ENCODE measurements at places on chromosomes 5 and 9.

GRCh38 chr5:112923988-112924387 is 2.0 kb upstream of the REEP5 start:
- DNase-seq: no peak

DNA sequence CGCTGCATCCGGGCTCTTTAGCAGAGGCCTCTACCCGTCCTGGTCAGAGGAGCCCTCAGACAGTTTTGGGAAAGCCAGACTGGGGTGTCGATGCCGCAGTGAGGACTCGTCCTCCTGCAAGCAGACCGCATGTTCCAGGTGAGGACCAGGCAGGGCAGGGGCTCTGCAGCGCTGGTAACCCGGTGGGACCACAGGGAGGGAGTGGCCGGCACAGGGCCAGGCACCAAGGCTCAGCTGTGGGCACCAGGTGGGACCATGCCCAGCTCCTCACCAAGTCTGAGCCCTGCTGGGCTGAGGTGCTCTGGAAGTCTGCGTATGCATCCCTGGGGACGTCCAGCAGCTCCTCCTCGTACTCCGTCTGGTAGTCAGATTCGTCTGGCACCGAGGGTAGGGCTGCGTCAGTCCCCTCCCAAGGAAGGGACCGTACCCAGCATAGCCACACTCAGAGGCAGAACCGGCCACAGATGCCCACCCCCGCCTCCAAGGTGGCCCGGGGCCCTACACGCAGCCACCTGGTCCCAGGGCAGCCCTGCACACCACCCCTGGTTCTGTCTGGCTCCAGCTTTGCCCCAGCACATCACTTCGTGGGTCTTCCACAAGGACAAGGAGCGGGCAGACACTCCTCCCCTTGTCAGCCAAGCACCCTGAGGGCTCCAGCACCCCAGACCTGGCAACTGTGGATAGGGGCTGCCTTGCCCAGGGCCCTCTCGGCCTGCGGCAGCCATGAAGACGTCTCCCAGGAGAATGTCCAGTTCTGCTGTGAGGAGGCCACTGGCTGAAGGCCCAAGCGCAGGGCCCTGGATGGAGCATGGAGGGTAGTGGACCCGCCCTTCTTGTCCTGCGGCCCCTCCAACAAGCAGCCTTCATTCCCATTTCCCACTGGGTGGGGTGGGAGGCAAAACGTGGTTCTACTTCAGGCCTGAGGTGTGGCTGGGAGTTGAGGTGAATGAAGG is 1.5 kb upstream of the NSMF start:
- DNase-seq: no peak

- no peak for DNase-seq
Measured at GRCh38 chr9:83466877-83467276, 71.3 kb downstream of the FRMD3 start.

DNA sequence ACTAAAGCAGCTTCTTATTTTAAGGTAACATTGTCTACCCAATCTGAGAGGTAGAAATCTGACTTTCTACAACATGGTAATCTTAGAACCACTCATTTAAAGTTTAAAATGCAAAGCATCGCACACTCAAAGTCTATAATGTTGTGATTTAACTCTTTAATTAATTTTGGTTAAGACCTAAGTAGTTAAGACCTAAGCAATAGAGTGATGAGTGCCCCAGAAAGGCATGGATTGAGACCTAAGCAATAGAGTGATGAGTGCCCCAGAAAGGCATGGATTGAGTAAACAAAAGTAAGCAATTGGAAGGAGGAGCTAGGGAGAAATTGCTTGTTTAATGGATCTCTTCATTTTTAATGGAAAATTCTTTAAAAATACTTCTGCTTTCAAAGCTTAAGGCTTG is 86.8 kb downstream of the NLN start:
- no peak for DNase-seq

GRCh38 chr9:92164490-92164889 is 49.3 kb upstream of the SPTLC1 start:
- DNase-seq: no peak

GRCh38 chr9:93683331-93684134 is 107.1 kb downstream of the PHF2 start:
- no peak for DNase-seq

GRCh38 chr9:99063522-99063921 is 41.4 kb upstream of the TGFBR1 start:
- no peak for DNase-seq

- DNase-seq: no peak
Measured at GRCh38 chr9:134445000-134445399, 118.7 kb downstream of the RXRA start.

DNA sequence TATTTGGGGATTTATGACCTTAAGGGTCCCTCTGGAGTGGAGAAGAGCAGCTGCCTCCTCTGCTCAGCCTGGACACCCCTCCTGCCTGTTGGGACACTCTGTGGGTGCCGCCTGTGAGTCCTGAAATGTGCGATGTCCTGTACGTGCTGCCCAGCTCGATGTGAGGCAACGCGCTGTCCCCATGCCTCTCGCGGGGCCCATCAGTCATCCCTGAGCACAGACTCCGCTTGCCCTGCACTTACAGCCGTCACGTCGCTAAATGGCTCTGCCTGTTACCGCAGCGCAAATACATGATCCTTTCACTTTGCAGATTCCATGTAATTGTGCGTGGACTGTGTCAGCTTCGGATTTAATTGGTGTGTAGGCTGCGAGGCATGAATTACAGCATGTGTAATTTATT is 27.1 kb downstream of the IRX4 start:
- no peak for DNase-seq

- no peak for DNase-seq
Measured at GRCh38 chr5:129051283-129051682, 43.3 kb upstream of the ISOC1 start.

- DNase-seq: peak; percentile 34
Measured at GRCh38 chr5:143008809-143009521, 238.8 kb downstream of the ARHGAP26 start.

DNA sequence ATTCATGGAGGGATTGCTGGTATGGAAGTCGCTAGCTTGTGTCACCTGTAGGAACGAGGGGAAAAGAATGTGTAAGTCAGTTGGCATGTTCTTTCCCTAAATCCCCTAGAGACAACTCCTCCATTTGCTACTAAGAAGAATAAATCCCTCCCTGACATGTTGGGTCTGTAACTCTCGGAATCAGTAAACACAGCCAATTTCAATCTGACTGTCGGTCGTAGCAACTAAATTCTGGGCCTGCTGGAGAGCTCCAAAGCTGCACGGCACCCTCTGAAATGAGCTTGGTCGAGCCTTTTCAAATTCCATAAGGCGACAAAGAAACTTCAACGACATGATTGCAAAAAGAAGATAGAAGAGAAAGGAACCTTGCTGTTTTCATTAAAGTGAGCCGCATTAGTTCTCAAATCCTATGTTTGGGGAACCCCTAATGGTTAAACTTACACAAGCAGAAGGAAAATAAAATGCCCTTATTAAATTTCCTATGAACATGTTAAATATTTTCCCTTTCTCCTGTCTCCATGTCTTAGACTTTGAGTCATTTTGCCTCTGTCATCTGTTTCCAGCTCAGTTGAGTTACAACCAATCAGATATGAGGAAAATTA is 735.8 kb upstream of the WWC1 start:
- no peak for DNase-seq

- no peak for DNase-seq
Measured at GRCh38 chr9:91515074-91515687, 91.5 kb upstream of the NFIL3 start.

DNA sequence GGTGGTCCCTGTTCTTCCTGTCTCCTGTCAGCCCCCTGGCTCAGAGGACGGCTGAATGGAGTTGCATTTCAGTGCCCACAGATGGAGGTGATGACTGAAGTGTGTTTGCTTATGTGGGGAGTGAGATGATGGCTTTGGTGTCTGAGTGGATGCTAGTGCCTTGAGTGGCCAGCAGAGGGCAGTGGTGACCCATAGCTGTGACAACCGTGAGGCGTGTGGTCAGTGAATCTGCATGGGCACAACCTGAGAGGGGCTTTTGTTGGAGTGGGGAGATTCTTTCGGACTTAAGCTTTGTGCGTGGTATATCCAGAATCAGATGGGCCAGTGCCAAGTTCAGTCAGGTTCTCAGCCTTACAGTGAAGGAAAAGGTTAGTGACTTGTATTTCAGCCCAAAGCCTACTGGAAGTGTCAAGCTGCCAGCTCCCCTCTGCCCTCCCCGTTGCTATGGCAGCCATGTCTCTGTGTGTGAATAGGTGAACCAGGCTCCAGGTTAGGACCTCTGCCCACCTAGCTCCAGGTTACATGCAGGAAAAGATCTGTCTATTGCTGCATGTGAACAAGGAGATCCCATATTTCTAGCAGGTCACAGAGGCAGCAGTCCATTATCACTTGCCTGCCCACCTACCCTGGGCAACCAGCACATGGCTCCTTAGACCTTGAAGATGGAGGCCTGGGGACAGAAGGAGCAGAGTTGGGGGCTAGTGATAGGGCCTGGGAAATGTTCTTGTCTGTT is 14.7 kb upstream of the CXXC5 start:
- peak; percentile 37 for DNase-seq

GRCh38 chr5:9927521-9927997 is 297.4 kb upstream of the TAS2R1 start:
- DNase-seq: no peak

GRCh38 chr9:127537792-127538191 is 74.3 kb upstream of the STXBP1 start:
- DNase-seq: no peak

GRCh38 chr5:81080809-81081460 is 120.8 kb downstream of the RASGRF2 start:
- no peak for DNase-seq

- no peak for DNase-seq
Measured at GRCh38 chr5:116144103-116144502, 59.3 kb downstream of the COMMD10 start.

- no peak for DNase-seq
Measured at GRCh38 chr5:78626009-78626571, 22.5 kb downstream of the LHFPL2 start.

GRCh38 chr5:96692441-96692840 is 30.3 kb downstream of the CAST start:
- no peak for DNase-seq

- DNase-seq: no peak
Measured at GRCh38 chr5:115461506-115462290, 82.9 kb downstream of the FEM1C start.

DNA sequence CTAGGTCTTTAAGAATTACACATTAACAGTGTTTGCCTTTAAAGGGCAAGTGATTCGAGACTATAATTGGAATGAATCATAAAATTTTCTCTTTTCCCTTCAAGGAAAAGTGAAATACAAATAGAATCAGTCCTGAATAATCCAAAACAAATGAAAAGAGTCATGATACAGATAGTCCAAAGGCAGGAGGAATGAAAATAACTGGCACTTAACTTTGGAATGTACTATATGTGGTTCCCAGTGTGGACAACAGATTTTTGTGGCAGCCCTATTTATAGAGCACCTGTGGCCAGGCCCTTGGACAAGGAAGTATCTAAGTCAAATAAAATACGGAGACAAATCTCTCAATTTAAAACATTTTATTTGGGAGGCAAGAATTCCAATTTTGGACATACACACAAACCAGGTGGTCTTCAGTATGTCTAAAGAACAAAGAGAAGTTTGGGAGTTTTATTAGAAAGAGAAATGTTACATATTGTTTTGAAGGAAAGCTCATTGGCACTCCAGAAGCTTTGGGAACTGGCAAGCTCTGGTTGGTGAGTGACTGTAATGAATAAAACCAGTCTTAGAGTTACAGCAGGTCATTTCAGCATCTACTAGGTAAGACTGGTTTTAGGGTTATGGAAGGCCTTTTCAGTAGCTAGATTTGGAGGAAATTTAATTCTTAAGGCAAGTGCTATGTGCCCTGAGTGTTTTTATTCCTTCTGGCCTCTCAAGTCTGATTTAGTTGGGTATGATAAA is 116.0 kb upstream of the PAM start:
- no peak for DNase-seq

DNA sequence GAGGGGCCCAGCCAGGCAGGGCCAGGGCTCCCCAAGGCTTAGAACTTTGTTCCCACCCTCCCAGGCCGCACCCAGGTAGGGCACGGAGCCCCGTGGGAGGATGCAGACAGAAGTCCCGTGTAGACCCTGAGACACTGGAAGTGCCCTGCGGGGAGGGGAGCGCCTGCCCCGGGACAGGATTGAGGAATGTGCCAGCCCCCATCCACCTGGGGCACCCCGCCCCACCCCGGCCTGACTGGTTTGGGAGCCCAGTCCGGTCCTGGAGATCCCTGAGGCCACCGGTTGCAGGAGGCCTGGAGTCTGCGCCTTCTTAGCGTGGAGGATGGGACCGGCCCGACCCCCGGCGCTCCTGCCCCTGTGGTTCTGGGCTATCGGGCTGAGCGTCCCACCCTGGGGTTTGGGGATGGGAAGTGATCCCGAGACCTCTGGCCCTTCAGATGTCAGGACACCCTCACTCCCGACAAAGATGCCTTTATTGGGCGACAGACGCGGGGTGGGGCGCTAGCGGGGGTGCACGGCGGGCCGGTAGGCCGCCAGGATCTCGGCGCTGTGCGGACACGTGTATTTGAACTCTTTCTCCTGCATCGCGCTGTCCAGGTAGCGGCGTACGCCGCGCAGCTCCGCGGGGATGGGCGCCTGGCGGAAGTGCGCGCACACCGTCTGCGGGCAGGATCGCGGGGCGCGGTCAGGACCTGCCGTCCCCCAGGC is 2.0 kb downstream of the CLIC3 start:
- DNase-seq: no peak

GRCh38 chr5:41985945-41986695 is 61.0 kb downstream of the FBXO4 start:
- DNase-seq: no peak

DNA sequence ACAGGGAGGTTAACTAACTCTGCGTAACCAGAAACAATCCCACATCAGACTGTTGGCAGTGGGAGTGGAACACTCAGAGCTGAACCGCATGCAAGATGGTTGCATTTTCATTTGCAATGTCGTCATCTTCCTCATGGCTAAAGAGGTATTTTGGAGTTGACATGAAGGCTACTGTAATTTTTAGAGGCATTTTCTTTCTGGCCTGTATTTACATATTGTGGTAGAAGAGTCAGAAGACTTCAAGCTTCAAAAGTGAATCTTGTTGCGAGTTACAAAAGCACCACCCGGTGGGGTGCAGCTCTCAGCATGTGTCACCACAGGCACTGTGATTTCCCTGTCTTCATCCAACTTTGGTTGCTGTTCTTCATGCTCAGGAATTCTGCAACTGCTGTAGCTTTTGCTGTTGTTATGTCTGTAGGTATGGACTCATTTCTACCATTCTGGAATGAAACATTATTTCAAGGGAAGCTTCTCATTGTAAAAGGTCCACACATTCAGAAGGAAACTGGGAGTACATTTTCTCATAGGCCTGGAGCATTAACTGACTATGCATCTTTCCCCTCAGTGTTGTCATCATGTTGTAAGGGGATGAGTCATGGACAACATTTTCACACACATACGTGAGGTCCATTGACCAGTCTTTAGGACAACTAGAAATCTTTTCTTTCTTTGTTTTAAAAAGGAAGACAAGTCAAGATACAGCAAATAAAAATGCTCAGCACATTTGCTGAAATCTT is 35.4 kb upstream of the GDNF start:
- DNase-seq: no peak

GRCh38 chr5:109291090-109291489 is 118.7 kb downstream of the PJA2 start:
- no peak for DNase-seq

GRCh38 chr5:90495146-90495545 is 20.5 kb downstream of the POLR3G start:
- no peak for DNase-seq

Measured in NCI-H446 (cell line).